ENCODE measurements at places on chromosomes 11 and 22.

DNA sequence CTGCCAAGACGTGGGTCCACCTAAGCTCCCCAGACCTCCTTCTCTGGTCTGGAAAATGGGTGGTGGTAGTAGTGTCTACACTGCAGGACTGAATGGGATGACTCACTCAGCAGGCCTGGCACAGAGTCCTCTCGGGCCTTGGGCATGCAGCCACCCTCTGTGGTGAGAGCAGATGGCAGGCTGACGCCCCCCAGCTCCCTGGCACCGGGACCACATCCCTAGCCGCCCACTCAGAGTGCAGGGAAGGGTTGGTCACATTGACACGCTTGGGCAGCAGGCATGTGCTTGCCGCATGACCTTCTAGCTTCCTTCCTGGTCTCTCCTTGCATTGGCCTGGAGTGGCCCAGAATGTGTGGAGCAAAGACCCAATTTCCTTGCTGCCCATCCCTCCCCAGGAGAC lies 30.7 kb upstream of the PRODH start:
- no peak for DNase-seq

DNA sequence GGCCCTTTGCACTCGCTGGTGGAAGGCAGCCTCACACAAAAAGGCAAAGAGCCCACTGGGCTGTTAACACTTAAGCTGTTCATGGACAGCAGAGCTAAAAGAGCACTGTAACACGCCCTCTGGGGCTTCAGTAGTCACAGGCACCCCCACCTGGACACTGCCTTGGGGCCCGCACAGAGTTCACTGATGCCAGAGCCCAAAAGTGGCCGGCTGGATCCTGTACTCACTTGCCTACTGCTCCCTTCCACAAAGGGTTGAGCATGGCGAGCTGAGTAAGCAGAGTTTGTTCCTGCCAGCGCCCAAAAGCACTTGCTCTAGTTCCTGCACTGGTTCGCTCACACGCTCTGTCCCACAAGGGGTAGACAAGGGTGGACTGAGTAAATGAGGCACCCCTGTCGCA lies 78.8 kb downstream of the RELT start:
- no peak for DNase-seq

DNA sequence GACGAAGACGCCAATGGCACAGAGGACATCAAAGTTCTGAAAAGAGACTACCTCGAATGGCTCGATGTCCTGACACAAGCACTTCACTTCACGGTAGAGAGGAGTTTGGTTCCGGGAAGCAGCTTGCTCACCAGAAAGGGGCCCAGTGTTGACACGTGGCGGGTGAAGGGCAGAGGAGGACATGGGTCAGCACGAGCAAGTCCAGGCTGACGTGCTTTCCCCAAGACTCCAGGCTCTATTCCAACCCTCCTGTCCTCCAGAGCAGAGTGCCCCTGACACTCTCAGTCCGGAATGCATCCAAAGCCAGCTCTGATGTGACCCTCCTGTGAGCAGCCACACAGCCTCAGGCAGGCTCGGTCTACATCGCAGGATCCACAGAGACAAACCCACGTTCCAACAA lies 77.5 kb upstream of the BID start:
- DNase-seq, result no peak

DNA sequence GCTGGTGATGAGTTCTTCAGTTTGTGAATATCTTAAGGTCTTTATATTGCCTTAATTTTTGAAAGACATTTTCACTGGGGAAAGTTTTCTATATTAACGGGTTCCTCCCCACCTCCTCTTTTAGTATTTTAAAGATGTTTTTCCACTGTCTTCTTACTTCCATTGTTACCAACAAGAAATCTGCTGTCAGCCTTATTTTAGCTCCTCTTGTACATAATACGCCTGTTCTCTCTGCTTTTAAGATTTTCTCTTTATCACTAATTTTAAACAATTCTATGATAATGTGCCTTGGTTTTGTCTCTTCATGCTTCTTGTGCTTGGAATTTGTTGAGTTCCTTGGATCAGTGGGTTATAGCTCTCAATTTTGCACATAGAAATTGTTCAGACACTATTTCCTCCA lies 280.4 kb downstream of the DCDC1 start:
- DNase-seq, result no peak

- DNase-seq, result no peak
These were observed 10.3 kb downstream of the CYP2R1 start for GRCh38 chr11:14881576-14882193.

DNA sequence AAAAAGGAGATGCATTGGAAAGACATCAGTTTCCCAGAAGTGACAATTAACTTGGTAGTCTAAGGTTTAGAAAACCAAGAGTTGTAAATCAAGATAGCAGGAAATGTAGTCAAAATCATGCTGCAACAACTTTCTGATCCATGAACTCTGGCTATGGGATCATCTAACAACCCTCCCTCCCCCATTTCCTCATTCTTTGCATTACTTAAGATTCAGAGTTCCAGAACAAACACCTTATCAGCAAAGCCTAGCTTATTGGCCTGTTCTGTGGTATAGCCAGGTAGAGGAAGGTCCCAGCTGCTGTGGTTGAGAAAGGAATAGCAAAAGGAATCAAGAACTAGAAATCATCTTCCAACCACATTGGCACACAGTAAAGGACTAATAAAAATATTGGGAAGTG lies 651.1 kb downstream of the METTL15 start:
- DNase-seq, result no peak

- no peak for DNase-seq
These were observed 515 bp downstream of the BACE1 start for GRCh38 chr11:117315285-117316196.

GRCh38 chr11:2367266-2368160 lies 9.6 kb upstream of the CD81 start:
- no peak for DNase-seq

- no peak for DNase-seq
These were observed 15.6 kb downstream of the SREBF2 start for GRCh38 chr22:41848468-41848867.

DNA sequence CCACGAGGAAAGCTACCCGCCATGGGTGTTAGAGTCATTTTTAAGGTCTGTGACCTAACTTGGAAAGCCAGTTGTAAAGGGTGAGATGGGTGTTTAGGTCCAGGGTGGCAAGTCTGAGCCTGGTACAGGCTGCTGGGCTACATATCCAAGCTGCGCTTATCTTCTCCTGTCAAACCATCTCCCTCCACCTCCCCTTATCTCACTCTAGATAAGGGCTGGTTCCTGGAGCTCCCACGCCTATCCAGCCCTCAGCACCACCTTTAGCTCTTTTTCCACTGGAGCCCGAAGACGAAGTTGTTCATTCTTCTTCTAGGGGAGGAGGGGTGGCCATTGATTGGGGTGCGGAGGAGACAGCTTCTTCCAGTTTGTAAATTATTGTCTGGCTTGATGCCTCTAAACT lies 48.5 kb downstream of the MICAL2 start:
- no peak for DNase-seq

DNA sequence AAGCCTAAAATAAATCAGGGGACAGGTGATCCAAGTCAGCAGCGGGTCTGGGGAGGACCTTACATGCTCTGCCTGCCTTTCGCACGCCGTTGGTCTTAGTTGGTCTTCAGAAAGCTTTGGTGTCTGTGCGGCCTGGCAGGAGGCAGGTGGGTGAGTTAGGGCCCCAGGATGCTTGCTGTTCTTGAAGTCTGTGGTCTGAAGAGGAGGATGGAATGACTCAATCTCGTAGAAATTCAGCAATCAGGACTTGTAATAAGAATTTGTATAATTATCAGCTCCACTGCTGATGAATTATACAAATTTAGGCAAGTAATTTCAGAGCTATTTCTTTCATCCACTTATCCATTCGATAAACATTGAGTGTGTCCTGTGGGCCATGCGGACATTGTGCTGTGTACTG lies 138.5 kb downstream of the FEZ1 start:
- no peak for DNase-seq

- DNase-seq, result no peak
These were observed 4.5 kb downstream of the ZNRF3 start for GRCh38 chr22:28887725-28888459.

GRCh38 chr11:36683818-36684217 lies 85.8 kb upstream of the RAG2 start:
- no peak for DNase-seq

DNA sequence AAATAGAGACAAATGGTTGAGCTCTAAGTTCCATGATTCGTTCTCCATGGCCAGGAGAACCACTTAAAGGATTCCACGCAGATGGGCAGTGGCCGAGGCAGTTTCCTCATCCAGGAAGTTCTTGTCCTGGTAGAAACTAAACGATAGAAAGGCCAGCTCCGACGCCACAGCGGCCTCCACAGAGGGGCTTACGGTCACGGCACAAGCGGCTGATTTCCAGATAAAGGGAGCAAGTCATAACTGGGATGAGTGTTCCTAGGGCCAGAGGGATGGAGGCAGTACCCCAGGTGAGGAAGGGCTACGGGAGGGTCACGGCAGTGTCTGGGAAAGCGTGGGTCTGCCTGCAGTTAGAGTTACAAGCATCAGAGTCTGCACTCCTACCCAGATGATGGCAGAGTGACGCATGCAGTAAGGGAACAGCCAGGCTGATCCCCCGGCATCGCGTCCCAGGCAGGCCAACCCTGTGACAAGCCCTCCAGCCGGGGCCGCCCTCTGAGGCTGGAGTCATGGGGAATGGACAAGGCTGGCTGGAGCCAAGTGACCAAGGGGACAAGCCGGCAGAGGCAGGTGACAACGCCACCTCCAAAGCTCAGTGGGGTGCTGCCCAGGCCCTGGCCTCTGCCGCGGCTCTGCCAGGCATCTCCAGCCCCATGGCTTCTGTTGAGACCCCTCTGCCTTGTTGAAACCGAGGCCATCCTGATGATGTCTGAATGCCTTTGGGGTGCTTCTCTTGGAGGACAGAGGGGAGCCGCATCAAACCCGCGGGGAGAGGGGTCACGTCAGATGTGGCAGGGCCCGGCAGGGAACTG lies 475.1 kb downstream of the BRD1 start:
- DNase-seq, result no peak

DNA sequence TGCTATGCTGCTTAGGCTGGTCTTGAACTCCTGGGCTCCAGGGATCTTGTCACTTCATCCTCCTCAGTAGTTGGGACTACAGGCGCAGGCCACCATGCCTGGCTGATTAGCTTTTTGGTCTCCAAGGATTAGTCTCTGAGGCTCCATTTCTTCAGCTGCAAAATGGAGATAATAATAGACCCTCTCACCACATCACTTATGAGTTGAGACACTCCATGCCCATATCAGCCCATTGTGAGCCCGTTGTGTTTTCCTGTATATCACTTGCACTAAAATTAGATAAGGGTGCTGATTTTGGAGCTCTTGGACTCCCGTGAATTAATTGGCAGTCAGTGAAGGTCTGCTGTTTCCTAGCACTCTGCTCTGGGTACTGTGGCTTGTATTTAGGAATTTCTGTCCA lies 36.0 kb downstream of the DEPDC5 start:
- no peak for DNase-seq

- DNase-seq, result no peak
These were observed 317.2 kb downstream of the SHANK2 start for GRCh38 chr11:70935006-70935768.

- peak; percentile 40 for DNase-seq
These were observed 3.4 kb downstream of the CCDC89 start for GRCh38 chr11:85682330-85683305.

GRCh38 chr11:61657566-61658290 lies 22.5 kb upstream of the DAGLA start:
- DNase-seq, result no peak

DNA sequence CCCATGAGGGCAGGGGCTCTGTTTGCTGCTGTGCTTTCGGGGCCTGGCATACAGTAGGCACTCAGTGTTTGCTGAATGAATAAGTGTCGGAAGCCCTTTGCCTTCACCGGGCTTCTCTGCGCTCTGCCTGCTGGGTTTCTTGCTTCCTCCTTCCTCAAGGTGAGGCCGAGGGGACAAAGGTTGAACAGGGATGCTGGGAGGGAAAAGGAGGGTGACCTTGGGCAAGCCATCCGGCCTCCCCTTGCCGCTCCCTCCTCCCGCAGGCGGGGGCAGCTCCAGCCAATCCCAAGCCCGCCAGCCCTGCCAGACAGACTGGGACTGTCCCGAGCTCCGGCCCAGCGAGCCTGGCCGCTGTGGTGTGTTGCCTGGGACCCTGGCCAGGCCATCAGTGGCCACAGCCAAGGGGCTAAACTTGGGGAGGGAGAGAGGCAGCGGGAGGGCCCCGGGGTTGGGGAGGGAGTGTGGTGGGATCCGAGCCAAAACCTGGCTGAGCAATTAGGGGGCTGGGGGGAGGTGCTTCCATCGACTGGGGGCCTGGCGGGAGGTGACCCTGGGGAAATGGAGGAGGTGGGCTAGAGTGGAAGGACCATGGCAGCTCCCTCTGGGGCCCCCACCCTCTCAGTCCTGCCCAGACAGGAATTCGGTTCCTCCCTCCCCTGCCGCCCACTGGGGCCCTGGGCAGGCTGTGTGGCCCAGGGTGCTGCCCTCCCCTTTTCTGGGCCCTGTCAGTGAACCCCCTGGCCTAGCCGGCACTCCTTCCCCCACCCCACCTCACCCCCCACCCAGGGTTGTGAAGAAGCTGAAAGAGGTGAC lies 3.4 kb upstream of the RCOR2 start:
- no peak for DNase-seq

DNA sequence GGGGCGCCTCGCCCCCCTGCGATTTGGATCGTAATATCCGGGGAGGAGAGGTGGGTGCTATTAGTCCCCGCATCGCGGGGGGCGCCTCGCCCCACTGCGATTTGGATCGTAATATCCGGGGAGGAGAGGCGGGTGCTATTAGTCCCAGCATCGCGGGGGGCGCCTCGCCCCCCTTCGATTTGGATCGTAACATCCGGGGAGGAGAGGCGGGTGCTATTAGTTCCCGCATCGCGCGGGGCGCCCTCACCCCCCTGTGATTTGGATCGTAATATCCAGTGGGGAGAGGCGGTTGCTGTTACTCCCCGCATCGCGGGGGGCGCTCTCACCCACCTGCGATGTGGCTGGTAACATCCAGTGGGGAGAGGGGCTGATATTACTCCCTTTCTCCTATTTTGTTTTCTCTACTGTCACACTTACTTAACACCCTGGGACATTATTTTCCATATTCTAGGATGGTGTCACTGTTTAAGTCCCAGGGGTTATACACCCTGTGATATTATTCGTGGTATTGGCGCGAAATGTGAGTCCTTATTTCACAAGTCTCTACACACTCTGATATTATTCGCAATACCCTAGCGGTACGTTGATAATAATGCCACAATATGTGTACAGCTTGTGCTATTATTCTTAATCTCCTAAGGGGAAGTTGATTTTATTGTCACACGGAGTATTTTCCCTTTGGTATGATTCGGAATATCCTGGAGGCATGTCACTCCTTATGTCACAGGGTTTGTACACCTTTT lies 57.8 kb upstream of the ALDH3B2 start:
- no peak for DNase-seq

- DNase-seq, result no peak
These were observed 18.1 kb upstream of the RASD2 start for GRCh38 chr22:35522225-35523149.

DNA sequence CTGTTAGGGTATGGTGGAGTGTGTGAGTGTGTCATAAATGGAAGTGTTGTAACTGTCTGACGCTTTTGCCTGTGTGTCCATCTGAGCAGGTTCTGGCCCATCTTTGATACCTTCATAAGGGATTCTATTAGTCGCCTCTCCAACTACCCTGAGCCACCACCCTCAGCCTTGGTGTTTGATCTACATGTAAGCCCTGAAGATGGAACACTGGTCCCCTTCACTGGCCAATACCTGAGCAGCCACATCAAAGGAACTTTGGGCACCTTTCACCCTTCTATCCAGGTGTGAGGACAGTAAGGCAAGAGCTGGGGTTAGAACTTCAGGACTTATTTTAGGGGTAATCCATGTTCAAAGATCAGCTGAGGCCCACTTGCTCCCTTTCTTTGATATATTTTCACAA lies 51.0 kb downstream of the DNHD1 start:
- no peak for DNase-seq

Data from activated T-helper 1 cell treated with anti-CD3 and anti-CD28 coated beads, Interleukin-2, amount 50 U/mL, for 16 hours (primary cell).